ENCODE measurements at places on chromosomes 16 and 17.
A peak's percentile ranks its signal among the peaks of the same experiment; 100 is the strongest.

GRCh38 chr17:41800601-41801373 lies 11.0 kb downstream of the P3H4 start:
- DNase-seq: no peak

DNA sequence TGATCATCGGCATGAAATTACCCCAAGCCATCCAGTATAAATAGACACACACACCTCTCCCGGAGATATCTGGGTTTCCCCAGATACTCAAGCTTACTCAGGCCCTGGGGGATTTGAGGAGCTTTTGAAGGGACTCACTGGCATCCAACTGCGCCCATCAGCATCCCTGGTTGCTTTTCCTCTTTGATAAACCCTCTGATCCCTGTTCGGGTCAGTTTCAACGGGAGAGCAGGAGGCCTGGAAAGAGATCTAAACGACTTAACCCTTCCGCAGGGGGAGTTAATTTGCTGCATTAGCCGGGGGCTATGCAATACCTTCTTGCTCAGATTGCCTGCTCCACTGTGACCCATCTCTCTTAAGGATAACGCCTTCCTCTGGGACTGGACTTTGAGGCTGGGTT lies 76.6 kb downstream of the MAF start:
- no peak for DNase-seq

GRCh38 chr17:82924214-82924613 lies 84.4 kb upstream of the ZNF750 start:
- DNase-seq: no peak

GRCh38 chr17:3667366-3668278 lies 756 bp downstream of the TAX1BP3 start:
- DNase-seq: peak; percentile 78

DNA sequence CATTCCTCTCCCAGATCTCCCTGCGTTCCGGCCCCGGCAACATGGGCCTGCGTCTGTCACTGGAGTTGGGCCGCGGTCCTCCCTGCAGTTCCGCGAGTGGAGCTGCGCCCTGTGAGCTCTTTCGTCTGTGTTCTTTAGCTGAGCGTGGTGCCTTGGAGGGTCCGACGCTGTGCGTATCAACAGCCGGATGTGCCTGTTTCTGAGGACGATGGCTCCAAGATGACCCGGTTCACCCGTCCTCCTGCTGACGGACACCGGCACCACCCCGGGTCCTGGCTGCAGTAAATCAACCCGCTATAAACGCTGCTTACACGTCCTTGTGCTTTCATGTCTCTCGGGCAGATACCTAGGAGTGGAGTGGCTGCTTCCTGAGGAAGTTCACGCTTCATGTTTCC lies 44.8 kb upstream of the GNG13 start:
- no peak for DNase-seq
